NCI-H2227 treated with DMSO at 0.1 percent for 48 hours (cell line): ENCODE measurements at places on chromosomes 7 and 10.

- no peak for DNase-seq
These were observed 41.1 kb upstream of the HNRNPH3 start for GRCh38 chr10:68290736-68291135.

GRCh38 chr7:92856436-92856835, 20.1 kb upstream of the CDK6 start:
- DNase-seq, result no peak

- DNase-seq, result no peak
These were observed 10.3 kb downstream of the TMEM229A start for GRCh38 chr7:124022551-124022950.

GRCh38 chr7:140604760-140605159, 35.9 kb downstream of the DENND2A start:
- no peak for DNase-seq

GRCh38 chr10:93872375-93873158, 21.2 kb upstream of the SLC35G1 start:
- DNase-seq, result no peak

DNA sequence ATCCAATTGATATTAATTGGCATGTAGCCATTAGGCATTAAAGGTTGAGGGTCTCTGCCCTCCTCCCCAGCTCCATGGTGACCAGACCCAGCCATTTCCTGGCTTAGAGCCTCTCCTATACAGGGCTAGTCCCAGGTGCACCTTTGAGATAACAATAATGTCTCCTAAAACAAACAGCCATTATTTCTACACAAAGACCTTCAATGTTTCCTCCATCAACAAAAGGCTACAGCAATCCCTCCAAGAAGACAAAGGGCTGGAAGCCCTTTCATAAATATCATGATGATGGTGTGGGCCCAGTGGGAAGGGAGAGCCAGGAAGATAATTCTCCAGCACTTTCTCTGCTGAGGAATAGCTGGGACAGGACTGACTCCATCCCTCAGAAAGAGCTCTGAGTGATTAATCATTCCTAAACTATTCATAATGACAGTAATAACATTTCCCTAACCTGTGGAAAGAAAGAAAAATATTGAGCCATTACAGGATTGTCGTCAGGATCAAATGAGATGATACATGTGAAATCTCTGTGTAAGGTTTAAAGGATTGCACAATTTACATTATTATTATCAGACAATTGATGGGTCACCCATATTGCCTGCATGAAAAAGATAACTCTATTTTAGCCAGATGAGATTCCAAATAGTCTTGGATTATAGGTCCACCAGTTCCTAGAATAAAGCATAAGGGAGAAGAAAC, 10.2 kb downstream of the PKD2L1 start:
- DNase-seq, result no peak

DNA sequence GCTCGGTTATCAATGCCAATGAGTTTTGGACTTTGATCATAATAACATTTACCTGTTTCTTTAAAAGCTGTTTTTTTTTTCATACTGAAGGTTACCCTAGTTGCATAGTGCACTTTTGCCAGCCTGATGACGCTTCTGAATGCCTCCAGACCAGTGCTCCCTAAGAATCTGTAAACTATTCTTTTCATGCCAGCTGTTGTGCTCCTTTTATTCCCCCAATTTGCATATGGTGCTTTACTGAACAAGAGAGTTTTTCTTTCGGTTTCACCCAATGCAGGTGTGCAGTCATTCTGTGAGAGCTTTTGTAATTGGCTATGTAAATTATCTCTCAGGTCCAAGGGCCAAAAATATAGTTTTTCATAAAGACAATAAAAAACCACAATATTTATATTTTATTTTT, 48.1 kb upstream of the GLCCI1 start:
- DNase-seq, result no peak

- no peak for DNase-seq
These were observed 4.2 kb downstream of the INHBA start for GRCh38 chr7:41698726-41699125.

DNA sequence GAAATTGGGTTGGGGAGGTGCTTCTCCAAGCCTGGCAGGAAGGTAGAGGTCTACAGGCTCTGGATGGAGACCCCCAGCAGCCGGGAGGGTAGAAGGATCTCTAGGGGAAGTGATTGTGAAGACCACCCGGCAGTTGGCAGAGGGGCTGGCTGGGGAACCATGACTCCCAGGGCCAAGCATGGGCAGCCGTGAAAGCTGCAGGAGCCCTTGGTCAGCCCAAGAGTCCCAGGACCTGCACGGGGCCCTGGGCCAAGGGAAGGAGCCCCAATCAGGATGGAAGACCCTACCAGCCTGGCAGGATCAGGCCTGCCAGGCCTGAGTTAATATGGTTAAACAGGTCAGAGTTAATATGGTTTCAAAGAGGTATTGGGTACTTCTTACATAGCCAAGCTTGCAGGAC, 126.3 kb upstream of the NANOS1 start:
- no peak for DNase-seq

DNA sequence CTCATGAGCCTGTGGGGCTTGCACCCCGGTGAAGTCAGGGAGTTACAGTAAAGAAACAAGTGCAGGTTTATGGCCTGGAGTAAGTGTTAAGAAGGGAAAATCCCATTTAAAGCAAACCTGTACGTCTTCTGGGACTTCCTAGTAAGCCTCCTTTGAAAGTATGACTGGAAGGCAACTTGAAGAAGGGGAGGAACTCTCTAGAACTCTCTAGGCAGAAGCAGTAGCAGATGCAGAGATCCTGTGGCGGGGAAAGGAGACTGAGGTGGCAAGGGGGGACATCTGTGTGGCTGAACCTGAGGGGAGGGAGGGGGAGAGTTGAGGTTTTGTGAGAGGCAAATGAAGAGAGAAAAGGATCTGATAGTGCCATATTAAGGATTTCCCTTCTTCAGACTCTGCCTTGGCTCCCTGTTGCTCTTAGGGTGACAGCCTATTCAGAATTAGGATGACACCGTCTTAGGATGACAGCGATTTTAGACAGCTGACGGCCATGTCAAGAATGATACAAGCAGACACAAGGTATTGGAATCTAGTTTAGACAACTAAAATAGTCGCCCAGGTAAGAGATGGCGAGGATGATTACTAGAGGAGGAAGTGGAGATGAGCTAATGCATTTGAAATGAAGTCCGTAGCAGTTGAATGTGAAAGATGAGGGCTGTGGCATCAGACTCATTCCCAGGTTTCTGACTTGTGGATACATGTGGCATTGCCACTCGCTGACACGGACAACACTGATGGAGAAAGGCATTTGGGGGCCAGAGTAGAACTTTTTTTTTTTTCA, 29.0 kb downstream of the CUL1 start:
- no peak for DNase-seq

DNA sequence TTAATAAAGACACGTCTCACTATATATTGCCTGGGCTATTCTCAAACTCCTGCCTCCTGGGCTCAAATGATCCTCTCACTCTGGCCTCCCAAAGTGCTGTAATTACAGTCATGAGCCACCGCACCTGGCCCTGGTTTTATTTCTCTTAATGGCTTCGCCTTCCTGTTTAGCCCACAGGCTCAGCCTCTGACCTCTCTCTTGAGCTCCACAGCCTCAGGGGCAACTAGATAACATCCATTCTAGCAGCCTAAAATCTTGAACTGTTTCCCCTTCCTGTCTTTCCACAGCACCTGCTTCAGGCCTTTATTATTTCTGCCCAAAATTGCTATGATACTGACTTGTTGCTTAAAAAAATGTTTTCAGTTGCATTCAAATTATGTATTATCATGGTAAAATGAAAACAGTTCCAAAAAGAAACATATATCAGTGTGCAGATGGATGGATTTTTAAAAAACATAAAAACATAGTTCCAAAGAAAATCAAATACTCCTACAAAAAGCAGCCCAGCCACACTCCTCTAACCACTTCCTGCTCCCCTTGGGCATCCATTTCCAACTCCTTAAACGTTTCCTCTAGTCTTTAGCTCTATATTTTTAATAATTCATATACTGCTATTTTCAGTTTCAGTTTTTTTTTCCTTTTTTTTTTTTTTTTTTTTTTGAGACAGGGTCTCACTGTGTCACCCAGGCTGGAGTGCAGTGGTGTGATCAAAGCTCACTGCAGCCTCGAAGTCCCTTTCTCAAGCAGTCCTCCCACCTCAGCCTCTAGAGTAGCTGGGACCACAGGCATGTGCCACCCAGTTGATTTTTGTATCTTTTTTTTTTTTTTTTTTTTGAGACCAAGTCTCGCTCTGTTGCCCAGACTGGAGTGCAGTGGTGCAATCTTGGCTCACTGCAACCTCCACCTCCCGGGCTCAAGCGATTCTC, 5.1 kb upstream of the BAZ1B start:
- DNase-seq, result no peak

GRCh38 chr7:152485826-152486225, 50.0 kb upstream of the KMT2C start:
- DNase-seq, result no peak

GRCh38 chr7:135207406-135208101, 3.8 kb downstream of the WDR91 start:
- no peak for DNase-seq

- no peak for DNase-seq
These were observed 755.2 kb downstream of the AUTS2 start for GRCh38 chr7:70353330-70353945.

- DNase-seq, result no peak
These were observed 24.1 kb downstream of the PDLIM1 start for GRCh38 chr10:95266674-95267095.

- no peak for DNase-seq
These were observed 1.4 kb upstream of the RBP3 start for GRCh38 chr10:47346581-47347302.

- DNase-seq, result no peak
These were observed 95.4 kb downstream of the TRIL start for GRCh38 chr7:28862595-28863272.

- no peak for DNase-seq
These were observed 117.7 kb downstream of the PFKFB3 start for GRCh38 chr10:6320320-6321010.

- DNase-seq, result no peak
These were observed 48.4 kb downstream of the TES start for GRCh38 chr7:116258734-116259133.

DNA sequence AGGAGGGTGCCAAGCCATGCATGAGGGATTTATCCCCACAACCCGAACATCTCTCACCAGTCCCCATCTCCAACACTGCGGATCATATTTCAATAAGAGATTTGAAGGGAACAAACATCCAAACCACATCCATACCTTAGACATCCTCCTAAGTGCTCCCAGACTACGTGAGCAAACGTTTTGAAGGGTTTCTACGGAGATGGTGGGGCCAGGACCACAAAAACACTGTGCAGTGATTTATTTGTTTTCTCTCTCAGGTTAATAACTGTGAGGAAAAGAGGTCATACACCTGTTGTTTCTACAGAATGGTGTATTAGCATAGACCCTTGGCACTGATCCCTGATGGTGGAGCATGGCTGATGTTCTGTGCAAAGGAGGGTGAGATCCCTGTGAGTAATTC, 277.8 kb downstream of the FRMD4A start:
- no peak for DNase-seq

DNA sequence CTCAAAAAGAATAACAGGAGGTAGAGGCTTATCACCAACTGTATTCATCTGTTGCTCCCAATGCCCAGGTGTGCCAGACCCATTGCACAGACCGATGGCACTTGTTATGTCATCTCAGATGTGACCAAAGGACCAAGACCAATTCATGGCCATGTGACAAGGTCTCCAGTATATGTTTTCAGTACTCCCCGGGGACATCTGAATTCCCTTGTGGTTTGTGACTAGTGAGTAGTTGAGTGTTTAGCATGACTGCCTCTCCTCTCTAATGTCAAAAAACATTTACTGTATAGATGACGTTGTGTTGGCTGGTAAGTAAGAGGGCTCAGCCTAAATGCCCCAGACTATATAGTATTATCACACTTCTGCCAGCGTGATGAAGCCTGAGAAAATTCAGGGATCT, 202.1 kb upstream of the SMIM30 start:
- no peak for DNase-seq

- no peak for DNase-seq
These were observed 4.4 kb downstream of the BAG3 start for GRCh38 chr10:119655566-119656001.

GRCh38 chr7:38502848-38503247, 128.3 kb downstream of the AMPH start:
- DNase-seq, result no peak

DNA sequence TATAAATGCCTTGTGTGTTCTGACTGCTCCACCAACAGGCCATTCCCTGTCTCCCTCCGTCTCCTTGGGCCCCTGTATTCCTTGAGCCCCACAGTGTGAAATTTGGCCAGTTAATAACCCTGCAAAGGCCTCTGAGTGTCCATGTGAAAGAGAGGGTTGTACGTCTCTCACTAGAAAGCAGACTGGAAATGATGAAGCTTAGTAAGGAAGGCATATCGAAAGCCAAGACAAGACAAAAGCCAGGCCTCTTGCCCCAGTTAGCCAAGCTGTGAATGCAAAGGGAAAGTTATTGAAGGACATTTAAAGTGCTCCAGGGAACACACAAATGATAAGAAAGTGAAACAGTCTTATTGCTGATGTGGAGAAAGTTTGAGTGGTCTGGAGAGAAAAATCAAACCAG, 680.2 kb downstream of the SDK1 start:
- DNase-seq, result no peak

DNA sequence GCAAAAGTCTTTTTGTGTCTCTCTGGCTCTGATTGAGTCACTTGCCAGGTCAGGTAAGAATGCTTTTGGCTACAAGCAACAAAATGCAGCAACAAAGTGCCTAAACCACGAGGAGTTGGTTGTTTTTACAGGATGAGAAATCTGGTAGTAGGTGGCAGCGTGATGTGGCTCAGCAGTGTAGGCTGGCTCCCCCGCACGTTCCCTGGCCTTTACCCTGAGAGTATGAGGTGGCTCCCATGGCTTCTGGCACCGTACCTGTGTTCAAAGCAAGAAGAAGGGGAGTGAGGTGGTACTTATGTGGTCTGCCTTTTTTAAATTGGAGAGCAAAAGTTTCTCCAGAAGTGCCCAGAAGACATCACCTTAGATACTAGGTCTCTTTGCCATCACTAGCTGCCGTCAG, 11.7 kb downstream of the PRKRIP1 start:
- no peak for DNase-seq

DNA sequence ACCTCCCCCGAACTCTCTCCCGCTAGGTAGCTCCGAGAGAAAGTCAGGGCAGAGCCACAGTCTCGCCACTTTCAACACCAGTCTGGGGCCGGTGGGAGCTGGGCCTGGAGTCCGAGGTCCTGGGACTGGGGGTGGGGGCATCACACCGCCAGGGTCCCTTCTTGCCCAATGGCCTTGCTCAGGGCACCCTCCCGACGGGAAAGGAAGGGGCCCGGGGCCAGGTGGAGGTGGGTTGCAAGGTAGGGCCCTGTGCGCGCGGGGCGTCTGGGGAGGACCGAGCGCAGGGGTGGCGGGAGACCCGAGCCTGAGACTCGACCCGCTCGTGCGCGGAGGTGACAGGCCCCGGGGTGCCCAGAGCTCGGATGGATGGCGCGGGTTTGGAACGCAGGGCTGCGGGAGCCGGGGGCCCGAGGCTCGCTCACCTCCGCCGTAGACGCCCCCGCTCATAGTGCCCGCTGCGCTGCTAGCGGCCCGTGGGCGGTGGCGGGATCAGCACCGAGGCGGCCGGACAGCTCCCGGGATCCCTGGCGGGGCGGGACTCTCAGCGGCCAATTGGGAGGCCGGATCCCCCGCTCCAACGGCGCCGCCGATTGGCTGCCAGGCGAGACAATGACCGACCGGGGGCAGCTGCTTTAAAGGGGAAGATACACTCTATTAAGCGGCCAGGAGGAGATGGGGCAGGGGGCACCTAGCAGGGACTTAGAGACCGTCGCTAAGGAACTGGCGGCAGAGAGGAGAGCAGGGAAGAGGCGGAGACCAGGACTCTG, at the start of gene ACTL6B:
ACTL6B (minus strand) TSS at position 541 of the 767 bp plus-strand sequence; CDS start at position 447, 94 bp downstream.
- DNase-seq, result peak; percentile 88
